ENCODE measurements at places on chromosomes 3 and 15.

GRCh38 chr15:92813485-92813884, 86.6 kb upstream of the CHD2 start:
- peak; percentile 72 for DNase-seq

GRCh38 chr3:171358881-171359198, 101.4 kb downstream of the TNIK start:
- DNase-seq, result no peak

GRCh38 chr15:75176396-75176761, 25.3 kb upstream of the C15orf39 start:
- DNase-seq, result no peak

- DNase-seq, result no peak
Observed at GRCh38 chr15:83288381-83288801, 3.9 kb upstream of the BNC1 start.

- DNase-seq, result no peak
Observed at GRCh38 chr15:39761006-39761405, 21.6 kb downstream of the FSIP1 start.
